CD4-positive, alpha-beta T cell treated with Interleukin-15 for 1 hour (primary cell): ENCODE measurements at places on chromosomes 11 and 22.

DNA sequence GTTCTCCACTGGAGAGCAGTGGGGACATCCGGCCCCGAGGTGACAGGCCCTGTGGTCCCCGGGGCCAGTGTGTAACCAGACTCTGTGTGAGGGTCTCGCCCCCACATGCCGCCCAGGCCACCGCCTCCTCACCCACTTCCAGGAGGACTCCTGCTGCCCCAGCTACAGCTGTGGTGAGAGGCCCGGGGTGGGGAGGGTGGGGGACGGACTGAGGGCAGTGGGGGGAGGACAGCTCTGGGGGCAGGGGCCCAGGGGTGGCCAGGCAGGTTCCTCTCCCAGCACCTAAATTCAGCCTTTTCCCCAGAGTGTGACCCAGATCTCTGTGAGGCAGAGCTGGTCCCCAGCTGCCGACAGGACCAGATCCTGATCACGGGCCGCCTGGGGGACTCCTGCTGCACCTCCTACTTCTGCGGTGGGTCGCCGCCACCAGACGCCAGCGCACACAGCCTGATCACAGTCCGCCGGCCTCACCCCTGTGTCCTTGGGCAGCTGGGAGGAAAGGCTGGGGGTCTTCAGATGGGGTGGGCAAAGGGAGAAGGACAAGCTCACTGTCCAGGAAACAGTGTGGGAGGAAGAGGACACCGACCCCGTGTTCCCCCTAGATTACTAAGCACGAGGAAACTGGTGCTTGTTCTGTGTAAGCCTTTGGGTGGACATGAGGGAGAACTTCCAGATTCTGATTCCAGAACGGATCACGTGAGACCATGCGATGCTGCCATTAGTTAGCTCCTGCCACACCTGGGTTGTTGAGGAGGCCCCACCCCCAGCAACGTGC is 84.4 kb upstream of the MYOD1 start:
- no peak for DNase-seq

GRCh38 chr11:115385226-115385625 is 119.0 kb downstream of the CADM1 start:
- no peak for DNase-seq

- DNase-seq, result no peak
These were observed 389.4 kb upstream of the CADM1 start for GRCh38 chr11:115893461-115894099.

DNA sequence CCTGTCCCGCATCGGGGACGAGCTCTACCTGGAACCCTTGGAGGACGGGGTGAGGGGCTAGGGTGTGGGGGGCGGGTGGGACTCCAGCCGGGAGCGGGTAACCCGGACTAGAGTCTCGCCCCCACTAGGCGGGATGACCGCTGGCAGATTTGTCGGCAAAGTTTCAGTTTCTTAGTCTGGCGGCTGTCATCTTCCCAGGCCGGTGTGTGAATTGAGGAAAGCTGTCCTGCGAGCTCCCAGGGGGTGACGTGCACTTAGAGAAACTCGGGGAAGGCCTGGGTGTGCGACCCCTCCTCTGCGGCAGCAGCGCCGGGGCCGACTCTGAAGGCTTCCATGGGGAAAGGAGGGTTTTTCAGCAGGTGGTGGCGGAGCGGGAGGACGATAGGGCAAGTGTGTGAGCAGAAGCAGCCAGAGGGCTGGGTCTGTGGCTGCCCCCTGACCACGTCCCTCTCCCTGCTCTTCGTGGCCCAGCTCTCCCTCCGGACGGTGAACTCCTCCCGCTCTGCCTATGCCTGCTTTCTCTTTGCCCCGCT is 463 bp downstream of the RAD9A start:
- DNase-seq, result no peak

- DNase-seq, result no peak
These were observed 72.2 kb downstream of the LARGE2 start for GRCh38 chr11:45994371-45995341.

- DNase-seq, result peak; percentile 23
These were observed 17.9 kb downstream of the KCNE3 start for GRCh38 chr11:74449369-74449931.
